ENCODE measurements at places on chromosomes 12 and 14. TPM values are rescaled to one million over a fixed set of nuclear protein-coding genes. Genes with fewer than 3 reads are reported as not detected.

The NRXN3 gene
- total RNA-seq, result not detected

The PLCZ1 gene
- not detected for total RNA-seq

The CPNE8 gene
- total RNA-seq, result 2.3 TPM

The SDR9C7 gene
- not detected for total RNA-seq

The IFNG-AS1 gene
- total RNA-seq, result not detected

The KLRD1 gene
- total RNA-seq, result 2.0 TPM

The RTN1 gene
- total RNA-seq, result not detected

The LMNTD1 gene
- not detected for total RNA-seq

The PTPN11 gene
- 172 TPM for total RNA-seq

The SOX5 gene
- not detected for total RNA-seq

The RBP5 gene
- not detected for total RNA-seq

The DHRS2 gene
- 10.4 TPM for total RNA-seq

The AVPR1A gene
- not detected for total RNA-seq

The INSM2 gene
- not detected for total RNA-seq

The TMEM253 gene
- not detected for total RNA-seq

The TRMT5 gene
- 24.8 TPM for total RNA-seq

The ADCY4 gene
- total RNA-seq, result 0.70 TPM

The BRMS1L gene
- 8.8 TPM for total RNA-seq

The NTS gene
- not detected for total RNA-seq

The AMIGO2 gene
- total RNA-seq, result 20.6 TPM

The PLEKHG3 gene
- total RNA-seq, result 0.12 TPM

The OR10P1 gene
- not detected for total RNA-seq

The CBLN3 gene
- 6.4 TPM for total RNA-seq

The MIP gene
- not detected for total RNA-seq

The ANHX gene
- total RNA-seq, result not detected
